Activated T-helper 1 cell treated with anti-CD3 and anti-CD28 coated beads, Interleukin-2, amount 50 U/mL, for 16 hours (primary cell): ENCODE measurements at places on chromosomes 7 and 10.

- DNase-seq, result no peak
Observed at GRCh38 chr7:148290538-148290937, 300.0 kb upstream of the C7orf33 start.

- DNase-seq, result no peak
Observed at GRCh38 chr7:92767437-92767836, 68.9 kb downstream of the CDK6 start.

DNA sequence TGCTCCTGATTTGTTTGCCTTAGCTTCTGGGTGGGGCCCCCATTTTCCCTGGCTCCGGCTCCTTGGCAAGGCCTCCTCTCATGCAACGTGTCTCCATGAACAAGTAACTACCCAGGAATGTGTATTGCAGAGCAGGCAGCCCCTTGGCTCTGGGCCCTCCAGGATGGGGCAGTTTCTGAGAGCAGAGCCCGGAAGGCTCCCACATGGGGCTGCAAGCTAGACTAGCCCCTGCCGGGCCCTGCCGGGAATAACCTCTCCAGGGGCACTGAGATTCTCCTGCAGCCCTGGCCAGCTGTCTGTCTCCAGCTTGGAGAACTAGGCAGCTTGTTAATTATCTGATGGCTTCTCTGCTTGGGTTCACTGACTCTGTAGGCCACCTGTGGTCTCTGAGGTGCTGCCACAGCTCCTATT lies 184.0 kb upstream of the INHBA start:
- no peak for DNase-seq

DNA sequence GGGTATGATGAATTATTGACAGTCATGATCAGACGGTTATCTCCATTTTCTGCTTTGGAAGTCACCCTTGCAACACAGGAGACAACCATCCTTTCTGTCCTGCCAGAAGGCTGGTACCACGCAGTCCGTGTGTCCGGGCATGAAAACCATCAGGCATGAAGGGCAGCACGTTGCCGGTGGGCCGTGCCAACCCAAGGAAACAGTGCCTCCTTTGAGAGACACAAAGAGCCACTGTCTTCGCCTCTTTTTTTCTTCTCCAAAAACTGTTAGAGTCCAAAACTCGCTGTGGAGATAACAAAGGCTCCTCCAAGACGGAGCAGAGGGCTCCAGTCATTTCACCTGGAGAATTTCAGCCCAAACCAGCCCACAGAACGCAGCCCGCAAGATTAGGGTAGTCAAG lies 60.4 kb upstream of the ARHGAP21 start:
- DNase-seq, result no peak

GRCh38 chr7:92631850-92632487 lies 41.8 kb upstream of the FAM133B start:
- no peak for DNase-seq

DNA sequence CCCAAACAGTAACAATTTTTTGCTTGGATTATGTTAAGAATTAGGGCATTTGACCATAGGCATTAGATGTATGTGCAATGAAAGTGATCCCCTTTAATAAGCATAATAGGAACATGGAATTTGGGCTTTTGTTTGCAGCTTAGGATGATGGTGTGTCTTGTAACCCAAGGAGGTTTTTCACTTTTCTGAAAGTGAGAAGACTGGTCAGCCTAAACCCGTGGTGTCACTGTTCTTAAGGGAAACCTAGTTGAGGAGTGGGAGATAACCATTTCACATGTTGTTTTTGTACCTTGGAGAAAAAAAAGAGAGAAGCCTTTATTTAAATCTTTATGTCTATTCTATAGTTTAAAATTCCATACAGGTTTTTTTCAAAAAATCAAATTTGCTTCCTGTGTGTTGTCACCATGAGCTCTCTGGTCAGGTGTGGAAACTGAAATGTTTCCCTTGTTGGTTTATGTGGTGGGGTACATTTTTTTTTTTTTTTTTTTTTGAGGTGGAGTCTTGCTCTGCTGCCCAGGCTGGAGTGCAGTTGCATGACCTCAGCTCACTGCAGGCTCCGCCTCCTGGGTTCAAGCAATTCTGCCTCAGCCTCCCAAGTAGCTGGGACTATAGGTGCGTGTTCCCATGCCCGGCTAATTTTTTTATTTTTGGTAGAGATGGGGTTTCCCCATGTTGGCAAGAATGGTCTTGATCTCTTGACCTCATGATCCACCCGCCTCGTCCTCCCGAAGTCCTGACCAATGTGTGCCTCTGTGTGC lies 7.7 kb downstream of the CCM2 start:
- DNase-seq, result no peak

GRCh38 chr10:71244431-71245419 lies 32.4 kb downstream of the UNC5B start:
- no peak for DNase-seq

- DNase-seq, result no peak
Observed at GRCh38 chr7:2433713-2434550, 30.5 kb downstream of the CHST12 start.

- DNase-seq, result no peak
Observed at GRCh38 chr10:34959786-34960185, 130.4 kb downstream of the CUL2 start.

DNA sequence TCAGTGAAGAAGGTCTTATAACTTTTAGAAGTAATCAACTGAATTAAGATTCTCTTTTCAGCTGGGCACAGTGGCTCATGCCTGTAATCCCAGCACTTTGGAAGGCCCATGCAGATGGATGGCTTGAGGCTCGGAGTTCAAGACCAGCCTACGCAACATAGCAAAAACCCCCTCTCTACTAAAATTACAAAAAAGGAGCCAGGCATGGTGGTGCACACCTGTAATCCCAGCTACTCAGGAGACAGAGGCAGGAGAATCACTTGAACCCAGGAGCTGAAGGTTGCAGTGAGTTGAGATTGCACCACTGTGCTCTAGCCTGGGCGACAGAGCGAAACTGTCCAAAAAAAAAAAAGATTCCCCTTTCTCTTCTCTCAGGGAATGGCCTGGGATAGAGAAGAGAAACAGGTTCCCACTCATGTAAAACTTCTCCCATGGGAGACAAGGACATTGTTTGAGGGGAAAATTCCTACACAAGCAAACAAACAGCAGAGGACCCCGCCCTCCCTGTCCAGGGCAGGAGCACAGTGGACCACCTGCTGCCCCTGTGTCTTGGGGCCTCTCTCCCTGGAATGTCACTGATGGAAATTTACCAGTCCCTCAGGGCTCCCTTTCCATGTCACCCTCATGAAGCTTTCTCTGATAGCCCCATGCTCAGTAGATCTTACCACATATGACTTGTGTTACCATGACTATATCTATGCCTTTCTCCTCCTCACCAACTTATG lies 5.6 kb downstream of the IL2RA start:
- no peak for DNase-seq

DNA sequence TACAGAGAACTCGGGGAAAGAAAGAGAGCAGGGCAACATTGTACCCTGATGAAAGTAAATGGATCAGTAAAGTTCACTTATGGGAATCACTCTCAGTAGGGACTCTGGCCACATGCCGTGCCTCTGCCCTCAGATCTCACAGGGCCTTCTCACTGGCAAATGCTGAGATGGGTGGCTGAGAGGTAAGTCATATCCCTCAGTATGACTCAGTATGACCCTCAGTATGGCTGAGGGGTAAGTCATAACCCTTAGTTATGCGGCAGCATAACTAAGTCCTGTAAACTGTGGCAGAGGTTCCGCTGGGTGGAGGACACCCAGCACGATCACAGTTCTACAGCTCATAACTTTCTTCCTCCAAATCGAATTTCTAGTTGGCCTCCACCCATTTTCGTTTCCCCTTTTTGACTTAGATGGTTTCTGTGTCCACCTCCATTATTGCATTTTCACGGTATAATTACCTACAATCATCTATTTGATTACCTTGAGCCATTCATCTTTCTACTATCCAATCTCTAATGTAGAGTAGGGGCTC lies 26.5 kb upstream of the WNT16 start:
- no peak for DNase-seq

DNA sequence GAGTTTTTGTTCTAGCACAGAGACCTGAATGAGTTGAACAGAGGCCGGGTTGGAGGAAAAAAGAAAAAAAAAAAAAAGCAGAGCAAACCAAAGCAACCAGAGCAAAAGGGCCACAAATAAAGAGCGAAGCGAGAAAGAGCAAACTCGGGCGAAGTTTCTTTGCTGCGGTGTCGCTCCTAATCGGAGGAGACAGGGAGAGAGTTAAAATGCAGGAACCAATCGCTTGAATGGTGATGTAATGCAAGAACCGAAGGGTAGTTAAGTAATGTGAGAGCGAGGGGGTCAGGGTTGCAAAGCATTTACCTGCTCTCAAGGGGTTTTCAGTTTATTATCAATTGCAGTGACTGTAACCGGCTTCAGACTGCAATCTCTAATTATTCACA lies 271.7 kb downstream of the TRIL start:
- DNase-seq, result no peak

GRCh38 chr10:99431190-99431760 lies 851 bp upstream of the GOT1 start:
- no peak for DNase-seq

GRCh38 chr7:19352305-19352695 lies 207.1 kb upstream of the FERD3L start:
- DNase-seq, result no peak

GRCh38 chr7:2227699-2228098 lies 5.0 kb downstream of the MAD1L1 start:
- no peak for DNase-seq

DNA sequence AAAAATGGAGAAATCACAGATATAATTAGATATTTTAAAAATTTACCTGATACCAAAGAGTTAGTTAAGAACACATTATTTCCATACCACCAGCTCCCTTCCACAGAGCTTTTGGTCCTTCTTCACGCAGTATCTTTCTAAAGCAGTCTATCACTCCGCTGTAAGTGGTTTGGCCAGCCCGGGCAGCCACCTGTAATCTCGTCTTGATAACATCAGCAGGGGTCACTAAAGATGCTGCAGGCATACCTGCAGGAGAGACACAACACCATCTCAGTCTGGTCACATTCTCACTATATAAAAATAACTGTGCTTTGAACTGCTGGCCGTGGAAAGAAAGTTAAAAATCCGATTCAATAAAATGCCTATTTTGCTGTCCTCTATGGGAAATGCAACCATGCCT lies 200.1 kb downstream of the SLC25A13 start:
- no peak for DNase-seq

- no peak for DNase-seq
Observed at GRCh38 chr7:88363249-88363648, 56.6 kb upstream of the STEAP4 start.

- DNase-seq, result no peak
Observed at GRCh38 chr7:101804088-101804963, 13.1 kb upstream of the CUX1 start.

DNA sequence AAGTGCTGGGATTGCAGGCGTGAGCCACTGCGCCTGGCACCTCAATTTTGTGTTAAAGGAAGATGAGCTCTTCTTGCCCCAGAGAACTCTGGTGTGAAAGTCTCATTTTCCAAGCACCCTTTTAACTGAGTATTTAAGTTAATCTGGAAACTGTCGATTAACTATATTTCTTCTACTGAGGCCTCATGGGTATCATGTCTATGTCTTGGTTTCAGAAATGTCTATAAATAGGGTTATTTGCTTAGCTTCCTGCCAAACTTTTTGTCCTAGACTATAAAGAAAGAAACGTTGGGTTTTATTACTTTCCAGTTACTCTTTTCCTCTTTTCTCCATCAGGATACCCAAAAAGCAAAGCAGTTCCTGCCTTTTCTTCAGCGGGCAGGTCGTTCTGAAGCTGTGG lies 102.4 kb downstream of the LRRC4 start:
- no peak for DNase-seq

DNA sequence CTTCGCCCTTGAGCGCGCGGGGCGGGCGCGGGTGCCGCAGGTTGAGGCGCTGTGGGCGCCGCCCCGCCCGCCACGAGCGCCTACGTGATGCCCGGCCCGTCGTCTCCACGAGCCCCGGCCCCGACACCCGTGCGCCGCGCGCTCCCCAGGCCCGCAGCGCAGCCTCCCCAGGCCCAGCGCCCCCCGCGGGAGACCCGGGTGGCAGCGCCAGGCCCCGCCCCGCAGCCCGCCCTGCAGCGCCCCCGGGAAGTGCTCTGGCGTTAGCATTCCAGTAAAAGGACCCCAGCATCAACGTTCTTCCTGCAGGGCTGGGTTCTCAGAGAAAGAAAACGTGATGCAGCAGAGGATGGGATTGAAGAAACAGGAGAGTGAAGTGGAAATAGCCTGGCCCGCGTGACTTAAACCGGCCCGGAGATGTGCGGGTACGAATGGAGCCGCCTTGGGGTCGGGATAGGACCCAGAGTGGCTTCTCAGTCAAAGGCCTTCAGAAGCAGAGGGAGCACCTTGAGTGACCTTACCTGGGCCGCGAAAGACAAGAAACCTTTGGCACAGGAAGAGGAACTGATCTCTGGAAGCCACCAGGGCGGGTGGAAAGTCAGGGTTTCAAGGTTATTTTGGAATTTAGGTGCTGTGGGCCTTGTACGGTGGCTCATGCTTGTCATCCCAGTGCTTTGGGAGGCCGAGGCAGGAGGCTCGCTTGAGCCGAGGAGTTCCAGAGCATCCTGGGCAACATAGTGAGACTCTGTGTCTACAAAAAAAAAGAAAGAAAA lies 1.8 kb downstream of the PFKP start:
- no peak for DNase-seq

DNA sequence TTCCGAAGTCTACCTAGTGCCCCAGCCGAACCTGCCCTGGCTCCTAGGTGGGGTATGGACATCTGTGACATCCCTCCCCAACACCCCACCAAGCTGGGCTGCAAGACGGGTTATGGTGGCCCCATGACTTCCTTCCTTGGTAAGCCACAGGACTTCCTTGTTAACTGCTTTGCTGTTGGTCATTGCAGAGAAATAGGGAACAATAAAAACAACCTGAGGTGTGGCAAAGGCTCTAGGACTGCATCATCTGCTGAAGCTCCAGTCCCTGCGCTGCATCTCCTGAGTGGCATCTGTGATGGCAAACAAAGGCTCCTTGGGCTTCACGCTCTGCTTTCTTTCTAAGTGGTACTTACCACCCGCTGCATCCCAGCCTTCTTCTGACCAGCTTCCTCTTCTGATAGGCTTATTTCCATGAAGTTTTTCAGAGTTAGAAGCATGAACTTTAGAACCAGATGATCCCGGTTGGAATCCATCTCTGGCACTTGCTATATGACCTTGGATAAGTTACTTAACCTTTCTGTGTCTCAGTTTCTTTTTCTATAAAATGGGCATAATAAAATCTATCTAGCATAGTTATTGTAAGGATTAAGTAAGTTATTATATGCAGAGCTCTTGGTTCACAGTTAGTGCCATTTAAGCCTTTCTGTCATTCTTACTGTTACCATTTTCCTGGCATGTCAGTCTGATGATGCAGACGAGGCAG lies 216.8 kb downstream of the RPS24 start:
- DNase-seq, result no peak

- DNase-seq, result no peak
Observed at GRCh38 chr7:87204933-87205332, 14.6 kb downstream of the TMEM243 start.

DNA sequence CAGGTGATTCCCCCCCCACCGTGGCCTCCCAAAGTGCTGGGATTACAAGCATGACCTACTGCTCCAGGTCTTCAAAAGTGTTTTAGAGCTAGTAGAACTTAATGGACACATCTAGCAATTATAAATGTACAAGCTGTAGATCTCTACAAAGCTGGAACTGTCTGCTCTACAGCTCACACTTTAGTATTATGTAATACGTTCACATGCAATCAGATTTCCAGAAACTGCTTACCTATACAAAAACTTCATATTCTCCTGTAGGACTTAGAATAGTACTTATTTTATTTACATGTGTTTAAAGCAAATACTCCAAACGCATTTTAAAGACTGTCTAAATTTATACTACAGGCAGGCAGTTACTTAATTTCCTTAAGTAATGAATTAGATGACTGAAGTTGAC lies 39.2 kb upstream of the ASL start:
- DNase-seq, result no peak
